ENCODE measurements at places on chromosomes 4 and X.
A peak's percentile ranks its signal among the peaks of the same experiment; 100 is the strongest.

DNA sequence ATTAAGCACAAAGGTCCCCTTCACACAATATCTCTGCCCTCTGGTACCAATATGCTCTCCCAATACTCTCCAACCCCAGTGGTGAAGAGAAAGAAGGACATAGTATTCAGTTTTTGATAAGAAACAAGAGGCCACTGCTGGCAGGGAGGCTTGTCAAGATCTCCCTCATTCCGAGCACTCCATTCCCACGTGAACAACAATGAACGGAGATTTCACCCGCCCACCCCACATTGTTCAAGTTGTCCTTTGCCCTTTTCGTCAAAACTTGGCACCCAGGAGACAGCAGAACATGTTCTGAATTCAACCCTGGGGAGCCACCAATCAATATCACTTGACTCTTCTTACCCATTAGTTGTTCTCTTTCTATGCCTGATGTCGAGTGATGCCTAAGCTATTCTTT lies 54.2 kb upstream of the SLC25A4 start:
- DNase-seq, result no peak

DNA sequence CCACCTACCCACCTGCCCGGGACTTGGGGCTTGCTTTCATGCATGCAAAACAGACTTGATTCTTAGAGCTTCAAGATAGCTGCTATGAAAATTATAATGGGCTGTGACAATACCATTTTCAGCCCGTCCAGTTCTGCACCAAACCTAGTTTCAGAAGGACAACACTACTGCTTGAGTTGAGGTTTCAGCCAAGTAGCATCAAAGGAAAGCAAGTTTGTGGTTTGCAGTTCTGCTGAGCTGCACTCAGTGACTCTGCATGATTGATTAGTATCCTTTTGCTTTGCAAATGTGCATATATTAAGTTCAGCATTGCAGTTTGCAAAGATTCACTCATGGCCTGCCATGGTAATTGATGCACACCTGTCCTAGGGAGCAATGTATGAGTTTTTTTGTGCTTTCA lies 442.7 kb downstream of the RPA4 start:
- DNase-seq, result no peak

GRCh38 chr4:72893354-72894066 lies 176.0 kb downstream of the COX18 start:
- DNase-seq, result no peak

GRCh38 chrX:34528081-34528480 lies 129.0 kb downstream of the TMEM47 start:
- no peak for DNase-seq

- no peak for DNase-seq
These were observed 21.6 kb upstream of the REPS2 start for GRCh38 chrX:16924631-16925480.

DNA sequence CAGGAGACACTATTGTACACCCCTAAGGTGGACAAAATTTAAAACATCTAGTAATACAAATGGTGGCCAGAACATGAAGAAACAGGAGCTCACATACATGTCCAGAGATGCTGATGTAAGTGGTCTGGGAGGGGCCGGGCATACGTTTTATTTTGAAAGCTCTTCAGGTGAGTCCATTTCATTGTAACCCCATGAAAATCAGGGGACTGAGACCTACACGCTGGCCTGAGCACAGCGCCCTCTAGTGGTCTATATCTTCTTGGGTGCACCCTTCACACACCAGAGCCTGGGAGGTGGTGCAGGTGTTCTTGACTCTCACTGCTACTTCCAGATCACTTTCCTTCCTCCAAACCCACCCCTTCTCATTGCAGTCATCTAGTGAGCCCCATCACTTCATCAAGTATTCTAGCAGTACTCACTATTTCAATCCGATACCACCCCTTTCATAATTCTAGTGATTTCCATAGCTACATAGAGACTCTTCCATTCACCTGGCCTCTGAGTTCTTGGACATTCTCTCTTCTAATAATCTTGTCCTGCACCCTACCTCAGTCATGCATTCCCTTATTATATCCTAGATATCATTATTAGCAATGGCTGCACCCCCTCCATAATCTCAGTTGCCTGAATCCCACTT lies 4.3 kb upstream of the TLR6 start:
- peak; percentile 38 for DNase-seq

DNA sequence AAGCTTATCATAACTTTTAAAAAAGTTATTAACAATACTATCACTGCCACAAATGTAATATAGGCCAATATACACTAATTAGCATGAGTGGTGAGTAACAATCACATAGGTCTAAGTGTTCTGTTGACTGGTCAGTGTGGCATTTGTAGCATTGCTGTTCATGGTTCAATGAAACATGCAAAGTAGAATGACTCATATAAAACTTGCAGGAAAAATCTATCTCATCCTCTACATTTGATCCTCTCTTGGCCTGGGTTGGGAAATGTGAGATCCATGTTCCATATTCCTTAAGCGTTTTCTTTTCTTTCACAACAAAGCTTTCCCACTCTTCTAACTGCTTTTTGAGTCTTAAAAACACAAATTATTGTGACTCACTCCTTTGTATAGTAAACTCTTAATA lies 1418.7 kb downstream of the FSTL5 start:
- DNase-seq, result no peak
